Kasumi-1 (cell line): ENCODE measurements at places on chromosomes 6 and 20.
A peak's percentile ranks its signal among the peaks of the same experiment; 100 is the strongest.

- DNase-seq = no peak
These were observed 30.5 kb upstream of the SMIM8 start for GRCh38 chr6:87291883-87292282.

DNA sequence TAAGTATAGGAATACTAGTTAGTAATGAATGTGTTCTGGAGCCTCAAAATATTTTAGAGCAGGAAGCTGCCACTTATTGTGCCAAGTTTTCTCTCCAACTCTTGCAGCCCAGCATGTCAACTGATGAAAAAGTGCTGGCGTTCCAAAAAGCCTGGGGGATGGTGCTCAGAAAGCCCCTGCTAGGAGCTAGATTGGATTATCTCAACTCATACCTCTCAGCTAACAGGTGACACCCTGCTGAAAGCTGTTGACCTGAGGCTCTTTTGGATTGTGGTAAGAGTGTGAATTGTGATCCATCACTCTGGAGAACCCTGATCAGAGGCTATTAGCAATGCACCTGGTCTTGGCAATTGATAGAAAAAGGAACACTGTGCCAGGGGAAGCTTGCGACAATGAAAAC lies 580.4 kb downstream of the EYS start:
- DNase-seq = no peak

DNA sequence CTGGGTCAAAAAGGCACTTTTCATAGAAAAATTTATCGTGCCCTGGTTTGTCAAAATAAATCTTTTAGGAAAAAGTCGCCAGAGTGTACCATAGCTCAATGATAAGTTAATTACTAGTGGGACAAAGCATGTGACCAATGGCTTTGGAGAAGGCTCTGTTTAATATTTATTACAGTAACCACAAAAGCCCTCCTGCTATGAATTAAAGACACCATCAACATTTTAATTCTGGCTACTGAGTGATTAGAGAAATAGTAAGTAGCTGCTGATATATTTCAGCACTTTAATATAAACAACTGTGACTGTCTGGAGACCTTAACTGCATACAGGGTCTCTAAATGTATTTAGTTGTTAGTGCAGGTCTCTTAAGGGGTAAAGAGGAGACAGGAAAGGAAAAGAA lies 38.3 kb downstream of the KIF13A start:
- DNase-seq = no peak

- no peak for DNase-seq
These were observed 77.2 kb downstream of the LY86 start for GRCh38 chr6:6665555-6666243.

DNA sequence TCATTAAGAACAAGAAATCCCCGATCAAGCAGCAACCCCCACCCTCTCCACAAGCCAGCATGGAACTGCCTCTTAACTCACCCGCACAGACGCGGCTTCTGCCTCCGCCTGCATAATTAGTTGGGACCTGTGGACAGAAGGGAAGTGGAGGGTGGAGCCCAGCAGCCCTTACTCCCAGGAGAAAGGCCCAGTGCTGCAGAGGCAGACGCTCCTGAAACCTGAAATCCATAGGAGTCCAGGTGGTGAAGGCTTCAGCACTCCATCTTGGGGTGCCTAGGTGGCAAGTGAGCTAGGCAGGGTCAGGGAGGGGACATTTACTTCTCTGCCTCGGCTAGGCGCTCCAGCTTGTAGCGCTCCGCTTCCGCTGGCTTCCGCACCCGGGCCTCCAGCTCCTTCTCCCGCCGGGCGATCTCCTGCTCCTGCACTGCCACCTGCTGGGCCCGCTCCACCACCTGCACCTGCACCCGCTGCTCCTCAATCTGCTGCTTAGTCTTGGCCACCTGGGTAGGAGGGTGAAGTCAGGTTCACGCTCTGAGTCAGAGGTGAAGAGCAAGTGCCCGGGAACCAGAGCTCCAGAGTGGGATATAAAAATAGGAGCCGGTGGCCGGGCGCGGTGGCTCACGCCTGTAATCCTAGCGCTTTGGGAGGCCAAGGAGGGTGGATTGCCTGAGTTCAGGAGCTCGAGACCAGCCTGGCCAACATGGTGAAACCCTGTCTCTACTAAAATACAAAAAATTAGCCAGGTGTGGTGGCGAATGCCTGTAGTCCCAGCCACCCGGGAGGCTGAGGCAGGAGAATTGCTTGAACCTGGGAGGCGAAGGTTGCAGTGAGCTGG lies 10.7 kb downstream of the TUBB start:
- DNase-seq = peak; percentile 91

DNA sequence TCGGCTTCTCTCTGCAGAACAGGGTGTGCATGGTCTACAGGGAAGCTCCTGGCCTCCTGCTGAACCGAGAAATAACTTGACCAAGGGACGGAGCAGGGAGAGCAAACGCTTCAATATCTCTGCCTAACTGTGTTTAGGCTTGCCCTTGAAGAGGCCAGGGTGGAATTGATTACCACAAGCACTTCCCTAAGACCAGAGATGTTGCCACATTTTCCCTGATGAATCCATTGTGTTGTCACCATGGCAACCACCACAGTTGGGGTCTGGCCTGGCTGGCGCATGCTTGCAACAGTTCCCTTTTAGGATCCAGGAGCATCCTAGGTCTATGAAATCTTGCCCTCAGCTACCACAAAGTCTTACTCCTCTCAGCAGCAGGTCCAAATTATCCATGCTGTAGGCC lies 213.5 kb upstream of the SULF2 start:
- no peak for DNase-seq

DNA sequence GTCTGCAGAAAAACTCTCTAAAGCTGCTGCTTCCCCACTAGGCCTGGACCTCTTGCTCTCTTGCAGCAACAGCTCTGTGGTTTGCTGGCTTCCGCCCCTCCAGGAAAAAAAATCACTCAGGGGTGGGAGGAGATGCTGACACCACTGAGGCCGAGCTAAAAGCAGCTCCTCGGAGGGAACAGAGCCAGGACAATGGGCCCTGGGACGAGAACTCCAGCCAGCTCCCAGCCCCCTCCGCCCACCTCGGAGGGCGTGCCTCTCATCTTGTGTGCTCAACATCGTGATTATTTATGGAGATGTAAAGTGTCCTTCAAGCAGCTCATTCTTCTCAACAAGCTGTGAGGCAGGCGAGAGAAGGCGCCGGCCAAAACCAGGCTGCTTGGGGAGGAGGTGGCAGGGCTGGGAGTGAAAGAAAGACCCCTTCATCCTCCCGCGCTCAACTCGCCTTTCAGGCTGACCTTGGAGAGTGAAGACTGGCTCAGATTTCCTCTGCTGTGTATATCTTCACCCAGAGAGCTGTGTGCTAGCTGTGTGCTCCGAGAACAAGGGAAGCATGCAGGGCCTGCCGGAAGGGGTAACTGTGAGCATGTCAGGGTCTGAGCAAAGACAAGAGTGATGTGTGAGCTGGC lies 53.5 kb upstream of the LRFN2 start:
- peak; percentile 18 for DNase-seq

DNA sequence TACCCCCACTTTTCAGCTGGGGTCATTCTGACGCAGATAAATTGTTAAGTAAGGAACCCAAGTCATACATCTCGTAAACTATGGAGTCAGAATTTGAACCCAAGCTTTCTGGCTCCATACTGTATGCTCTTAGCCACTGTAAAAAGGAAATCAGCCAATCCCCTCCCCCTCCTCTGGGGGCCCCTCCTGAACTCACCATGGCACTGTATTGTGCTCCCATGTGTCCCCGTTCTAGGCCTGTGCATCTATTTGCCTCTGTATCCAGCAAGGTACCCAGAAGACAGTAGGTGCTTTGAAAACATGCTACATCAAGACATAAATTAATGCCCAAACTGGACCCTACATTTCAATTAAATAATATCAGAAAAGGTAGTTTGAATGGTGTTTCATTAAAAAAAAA lies 98.5 kb downstream of the PREP start:
- no peak for DNase-seq

GRCh38 chr20:15918631-15919030 lies 654.6 kb downstream of the KIF16B start:
- DNase-seq = no peak

DNA sequence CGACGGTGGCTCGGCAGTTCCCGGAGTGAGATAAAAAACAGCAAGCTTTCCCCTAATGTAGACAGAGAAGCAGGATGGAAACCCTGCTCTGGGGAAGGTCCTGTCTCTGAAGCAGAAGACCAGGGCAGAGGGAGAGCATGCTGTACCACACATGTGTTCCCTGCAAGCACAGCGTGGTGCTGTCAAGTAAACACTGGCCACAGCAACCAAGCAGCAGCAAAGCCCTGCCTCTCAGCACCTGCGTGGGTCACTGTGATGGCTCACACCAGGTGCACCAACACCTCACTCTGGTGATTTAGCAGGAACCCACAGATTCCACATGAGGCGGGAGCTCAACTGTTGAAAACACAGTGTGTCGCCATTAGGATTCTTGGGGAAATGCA lies 65.2 kb upstream of the TXNDC5 start:
- DNase-seq = no peak

- no peak for DNase-seq
These were observed 1.6 kb upstream of the ADRM1 start for GRCh38 chr20:62301111-62301668.

GRCh38 chr6:94362061-94362864 lies 942.9 kb upstream of the EPHA7 start:
- DNase-seq = no peak

DNA sequence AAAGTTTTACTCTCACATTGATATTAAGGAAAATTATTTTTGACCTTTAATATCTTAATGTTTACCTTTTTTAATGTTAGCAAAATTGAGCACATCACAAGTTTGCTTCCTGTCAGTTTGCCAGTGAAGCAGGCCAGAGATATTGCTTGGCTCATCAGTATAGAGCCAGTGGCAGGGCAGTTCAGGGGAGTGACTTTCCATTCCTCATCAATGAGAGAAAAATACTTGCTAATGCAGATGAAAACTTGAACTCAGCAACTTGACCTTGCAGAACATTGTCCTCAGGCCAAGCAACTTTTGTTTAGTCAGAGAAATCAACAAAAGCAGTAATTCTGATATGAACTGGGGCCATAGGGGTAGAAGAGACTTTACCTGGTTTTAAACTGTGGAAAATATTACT lies 6.9 kb downstream of the TAB2 start:
- no peak for DNase-seq
